Stimulated activated CD8-positive, alpha-beta memory T cell treated with anti-CD3 and anti-CD28 coated beads, Interleukin-4, amount 100 ng/mL, for 48 hours (primary cell): ENCODE measurements at places on chromosomes 12 and 14.
A peak's percentile ranks its signal among the peaks of the same experiment; 100 is the strongest.

DNA sequence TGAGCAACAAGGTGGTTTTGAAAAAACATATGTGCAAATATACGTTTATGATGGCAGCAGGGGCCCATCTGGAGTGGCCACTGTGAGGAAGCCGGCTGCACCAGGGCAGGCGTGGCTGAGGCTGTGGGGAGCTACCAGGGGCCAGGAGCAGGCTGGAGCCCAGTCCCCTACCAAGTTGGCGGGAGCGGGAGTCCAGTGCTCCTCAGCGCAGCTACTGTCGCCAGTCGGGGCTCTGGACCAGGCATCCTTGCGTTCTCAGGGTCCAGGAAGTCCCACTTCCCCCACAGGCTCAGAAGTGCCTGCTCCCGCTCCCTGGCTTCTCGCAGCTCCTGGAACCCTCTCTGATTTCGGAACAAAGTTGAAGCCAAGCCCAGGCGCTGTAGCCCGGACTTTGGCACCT, 1377.5 kb upstream of the FLRT2 start:
- no peak for DNase-seq

- DNase-seq: no peak
These were observed 33.8 kb upstream of the SLC25A3 start for GRCh38 chr12:98559666-98560065.

GRCh38 chr12:48997719-48998496, 1.3 kb downstream of the DDN start:
- peak; percentile 58 for DNase-seq

DNA sequence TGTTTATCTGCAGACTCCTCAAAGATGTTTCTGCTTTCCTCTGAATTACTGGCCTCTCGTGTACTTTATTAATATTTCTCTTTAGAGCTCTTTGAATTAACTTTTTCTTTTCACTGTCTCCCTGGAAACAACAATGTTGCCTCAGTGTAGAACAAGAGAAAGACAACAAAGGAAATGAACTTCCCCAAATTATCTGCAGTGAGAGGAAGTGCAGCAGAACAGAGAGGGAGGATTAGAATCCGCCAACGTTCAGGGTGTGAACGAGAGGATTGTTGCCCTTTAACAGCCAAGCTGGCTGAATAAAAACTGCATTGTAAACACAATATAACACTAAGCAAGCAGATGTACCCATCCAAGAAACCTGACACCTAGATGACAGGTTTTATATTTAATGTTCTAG, 375.9 kb downstream of the GALC start:
- no peak for DNase-seq

DNA sequence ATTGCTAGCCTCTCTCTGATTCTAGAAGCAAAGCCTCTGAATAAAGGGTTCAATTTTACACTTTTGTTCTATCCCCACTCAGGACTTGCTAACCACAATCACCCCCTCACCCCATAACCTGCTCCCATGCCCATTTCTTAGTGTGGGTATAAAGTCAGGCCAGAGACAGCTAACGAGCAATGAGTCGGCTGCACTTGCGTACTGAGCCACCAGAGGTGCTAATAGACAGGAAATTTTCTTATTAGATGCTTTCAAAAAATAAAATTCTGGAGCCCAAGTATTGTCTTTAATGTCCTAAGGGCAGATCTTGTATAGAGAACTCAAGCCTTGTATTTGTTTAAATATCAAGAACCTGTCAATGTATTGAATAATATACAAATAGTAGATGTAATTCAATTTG, 256.9 kb downstream of the SYT1 start:
- DNase-seq: no peak

DNA sequence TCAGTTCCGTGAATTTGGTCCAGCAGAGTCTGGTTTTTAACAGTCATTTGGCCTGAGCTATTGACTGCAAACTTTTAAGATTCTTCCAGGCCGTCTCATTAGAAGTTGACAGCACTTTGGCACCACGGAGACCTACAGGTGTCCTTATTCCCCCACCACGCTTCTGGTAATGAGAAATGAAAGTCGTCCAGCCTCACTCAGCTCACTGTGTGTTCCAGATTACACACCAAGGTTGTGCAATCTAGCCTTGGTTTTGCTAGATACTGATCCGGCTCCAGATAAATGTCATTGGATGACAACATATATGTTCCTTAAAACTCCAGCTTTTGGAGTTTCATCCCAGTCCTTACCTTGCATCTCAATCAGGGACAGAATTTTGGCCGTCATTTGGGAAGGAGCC, 210.4 kb downstream of the CHST11 start:
- no peak for DNase-seq

GRCh38 chr12:81520064-81520945, 238.8 kb downstream of the PPFIA2 start:
- DNase-seq: no peak

- peak; percentile 40 for DNase-seq
These were observed 851 bp downstream of the HSP90B1 start for GRCh38 chr12:103930787-103931735.

- DNase-seq: no peak
These were observed 19.3 kb downstream of the FOXN3 start for GRCh38 chr14:89397569-89398230.

GRCh38 chr12:114439817-114440216, 33.9 kb upstream of the TBX5 start:
- DNase-seq: no peak

GRCh38 chr12:16163146-16163545, 114.3 kb downstream of the SLC15A5 start:
- no peak for DNase-seq

DNA sequence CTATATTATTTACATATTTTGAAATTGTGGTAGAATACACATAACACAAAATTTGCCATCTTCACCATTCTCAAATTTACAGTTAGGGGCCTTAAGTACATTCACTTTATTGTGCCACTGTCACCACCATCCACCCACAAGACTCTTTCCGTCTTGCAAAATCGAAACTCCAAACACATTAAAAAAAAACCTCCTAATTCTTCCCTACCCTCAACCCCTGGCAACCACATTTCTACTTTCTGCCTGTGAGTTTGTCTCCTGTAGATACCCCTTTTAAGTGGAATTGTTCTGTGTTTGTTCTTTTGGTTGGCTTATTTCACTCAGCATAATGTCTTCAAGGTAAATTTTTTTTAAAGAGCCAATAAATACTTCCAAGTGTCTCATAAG, 31.6 kb upstream of the AMIGO2 start:
- DNase-seq: no peak

DNA sequence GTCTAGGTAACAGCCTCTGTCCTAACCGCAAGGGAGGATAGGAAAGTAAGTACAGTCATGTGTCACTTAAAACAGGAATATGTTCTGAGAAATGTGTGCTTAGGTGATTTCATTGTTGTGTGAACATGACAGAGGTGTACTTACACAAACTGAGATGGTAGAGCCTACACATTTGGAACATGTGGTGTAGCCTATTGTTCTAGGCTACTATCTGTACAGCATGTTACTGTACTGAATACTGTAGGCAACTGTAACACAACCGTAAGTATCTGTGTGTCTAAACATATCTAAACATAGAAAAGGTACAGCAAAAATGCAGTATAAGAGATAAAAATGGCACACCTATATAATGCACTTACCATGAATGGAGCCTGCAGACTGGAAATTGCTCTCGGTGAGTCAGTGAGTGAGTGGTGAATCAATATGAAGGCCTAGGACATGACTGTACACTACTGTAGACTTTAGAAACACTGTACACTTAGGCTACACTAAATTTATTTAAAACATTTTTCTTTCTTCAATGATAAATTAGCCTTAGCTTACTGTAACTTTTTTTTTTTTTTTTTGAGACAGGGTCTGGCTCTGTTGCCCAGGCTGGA, 13.2 kb upstream of the MDM2 start:
- no peak for DNase-seq

DNA sequence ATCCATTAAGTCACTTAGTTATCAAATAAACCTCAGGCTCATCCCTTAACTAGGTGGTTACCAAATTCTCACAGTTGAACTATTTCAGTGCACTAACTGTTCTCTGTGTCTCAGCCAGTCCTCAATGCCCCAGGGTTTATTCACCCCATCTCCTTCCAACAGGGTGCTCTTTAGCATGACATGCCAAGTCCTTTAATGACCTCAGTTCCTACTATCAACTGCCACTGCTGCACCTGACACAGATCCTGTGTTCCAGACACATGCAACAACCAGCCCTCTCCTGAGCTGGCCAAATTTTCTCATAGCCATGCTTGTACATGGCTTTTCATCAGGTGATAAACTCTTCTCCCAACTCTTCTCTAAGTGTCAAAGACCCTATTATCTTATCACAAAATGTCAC, 80.0 kb downstream of the ATXN2 start:
- DNase-seq: no peak

- DNase-seq: no peak
These were observed 144.0 kb downstream of the HELB start for GRCh38 chr12:66446276-66446675.

DNA sequence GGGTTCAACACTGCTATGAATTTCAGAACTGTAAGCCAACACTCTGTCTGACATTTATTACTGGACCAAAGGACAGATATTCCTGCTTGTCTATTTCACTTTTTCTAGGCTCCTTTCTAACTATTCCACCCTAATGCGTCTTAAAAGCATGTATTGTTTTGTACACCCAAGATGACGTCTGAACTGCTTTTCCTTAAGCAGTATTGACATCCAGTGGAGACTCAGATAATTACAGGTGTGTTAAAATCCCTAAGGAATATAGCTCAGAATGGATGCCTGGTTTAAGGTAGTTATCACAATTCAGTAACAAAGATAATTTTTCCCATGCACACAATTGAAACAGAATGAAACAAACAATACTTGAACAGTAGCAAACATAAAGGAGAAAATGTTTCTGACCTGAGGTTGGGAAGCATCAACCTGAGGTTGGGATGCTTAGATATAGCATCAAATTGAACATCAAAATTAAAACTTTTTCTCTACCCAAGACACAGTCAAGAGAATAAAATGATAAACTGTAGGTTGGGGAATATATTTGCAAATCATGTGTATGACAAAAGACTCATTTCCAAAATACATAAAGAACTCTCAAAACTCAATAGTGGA, 93.7 kb upstream of the PTPRR start:
- no peak for DNase-seq

DNA sequence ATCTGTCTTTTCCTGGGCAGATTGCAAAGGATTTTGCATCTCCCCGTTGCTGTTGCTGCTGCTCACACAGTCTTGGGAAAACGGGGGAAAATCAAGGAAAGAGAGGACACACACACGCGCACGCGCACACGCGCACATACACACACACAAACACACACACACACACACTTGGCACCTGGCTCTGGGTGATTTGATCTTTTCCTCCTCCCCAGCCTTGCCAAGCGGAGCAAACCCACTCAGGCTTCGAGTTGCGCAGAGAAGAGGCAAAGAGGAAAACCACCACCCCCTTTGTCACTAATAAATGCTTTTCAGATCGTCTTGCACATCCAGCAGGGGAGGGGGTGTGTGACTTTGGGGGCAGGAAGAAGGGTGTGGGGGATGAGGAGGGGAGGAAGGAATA, 965 bp upstream of the NOS1 start:
- DNase-seq: no peak

- DNase-seq: no peak
These were observed 321.1 kb downstream of the EGLN3 start for GRCh38 chr14:33629792-33630191.

- DNase-seq: no peak
These were observed 21.8 kb downstream of the FUT8 start for GRCh38 chr14:65434216-65434850.
